ENCODE measurements at places on chromosomes 5 and 9.

GRCh38 chr9:113630386-113631136 lies 167.0 kb downstream of the RGS3 start:
- no peak for DNase-seq

DNA sequence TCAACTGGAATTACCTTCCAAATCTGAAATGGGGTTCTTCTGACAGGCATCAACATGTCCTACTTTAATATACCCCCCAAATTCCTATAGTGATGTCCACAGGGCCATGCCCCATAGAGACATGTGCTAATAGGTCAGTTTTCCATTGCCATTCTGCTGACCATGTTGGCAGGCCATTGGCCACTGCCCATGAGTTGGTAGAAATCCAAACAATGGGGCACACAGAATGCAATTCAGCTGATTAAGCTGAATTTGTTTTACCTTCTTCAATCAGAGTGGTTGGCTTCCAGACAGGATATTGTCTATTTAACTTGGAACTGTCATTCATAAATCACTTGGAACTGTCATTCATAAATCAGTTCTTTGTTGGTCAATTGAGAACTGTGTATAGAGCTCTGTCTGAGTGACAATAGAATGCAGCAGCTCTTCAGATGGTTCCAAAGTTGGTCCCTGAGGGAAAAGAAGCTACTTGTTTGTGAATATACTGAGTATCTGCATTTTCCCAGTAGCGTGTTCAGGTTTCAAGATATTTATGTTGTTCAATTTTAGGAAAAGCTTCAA lies 336.9 kb downstream of the DRD1 start:
- no peak for DNase-seq

GRCh38 chr5:101431201-101431600 lies 528.1 kb upstream of the ST8SIA4 start:
- no peak for DNase-seq

DNA sequence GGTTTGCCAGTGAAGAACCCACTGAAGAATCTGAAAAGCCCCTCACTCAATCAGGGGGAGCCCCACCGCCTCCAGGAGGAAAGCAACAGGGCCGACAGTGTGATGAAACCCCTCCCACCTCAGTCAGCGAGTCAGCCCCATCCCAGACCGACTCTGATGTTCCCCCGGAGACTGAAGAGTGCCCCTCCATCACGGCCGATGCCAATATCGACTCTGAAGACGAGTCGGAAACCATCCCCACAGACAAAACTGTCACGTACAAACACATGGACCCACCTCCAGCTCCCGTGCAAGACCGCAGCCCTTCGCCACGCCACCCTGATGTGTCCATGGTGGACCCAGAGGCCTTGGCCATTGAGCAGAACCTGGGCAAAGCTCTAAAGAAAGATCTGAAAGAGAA lies 92.4 kb downstream of the MAP1B start:
- DNase-seq: no peak

- no peak for DNase-seq
These were observed 186.8 kb upstream of the PRLR start for GRCh38 chr5:35417040-35417439.

Measured in glomerular endothelial cell (primary cell).